ENCODE measurements at places on chromosomes 13 and 19.

DNA sequence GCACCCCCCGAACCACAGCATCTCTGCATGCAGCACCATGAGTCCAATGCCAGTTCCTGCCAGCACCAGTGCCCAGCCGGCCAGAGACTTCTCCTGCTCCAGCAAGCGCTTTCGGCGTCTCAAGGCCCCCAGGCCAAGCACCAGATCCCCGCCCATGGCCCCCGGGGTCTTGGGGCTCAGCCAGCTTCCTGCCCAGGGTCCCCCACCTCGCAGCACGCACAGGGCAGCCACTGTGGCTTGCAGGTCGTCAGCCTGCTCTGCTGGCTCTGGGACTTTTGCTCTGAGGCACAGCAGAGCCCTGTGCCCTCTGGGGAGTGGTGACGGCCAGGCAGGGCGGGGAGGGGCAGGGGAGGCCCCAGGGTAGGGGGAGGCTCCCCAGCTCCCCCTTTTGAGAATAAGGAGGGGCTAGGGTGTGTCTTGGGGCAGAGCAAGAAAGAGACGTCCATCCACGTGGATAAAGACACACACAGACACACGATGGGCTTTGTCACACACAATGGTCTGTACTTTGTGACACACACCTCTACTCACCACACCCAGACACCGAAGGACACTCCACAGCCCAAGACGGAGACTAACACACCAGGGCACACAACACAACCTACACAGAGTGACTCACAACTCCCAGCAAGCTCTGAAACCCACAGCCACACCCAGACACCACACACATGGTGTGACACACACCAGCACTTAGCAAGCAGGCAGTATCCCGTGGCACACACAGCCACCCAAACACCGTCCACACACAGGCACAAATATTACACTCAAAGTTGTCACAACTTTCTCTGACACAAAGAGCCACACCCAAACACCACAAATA lies at the start of gene KCNN4:
KCNN4 (minus strand) TSS at position 268 of the 820 bp plus-strand sequence; CDS start at position 156, 112 bp downstream.
- DNase-seq: no peak

- DNase-seq: no peak
Measured at GRCh38 chr19:3281026-3281425, 56.6 kb downstream of the CELF5 start.

DNA sequence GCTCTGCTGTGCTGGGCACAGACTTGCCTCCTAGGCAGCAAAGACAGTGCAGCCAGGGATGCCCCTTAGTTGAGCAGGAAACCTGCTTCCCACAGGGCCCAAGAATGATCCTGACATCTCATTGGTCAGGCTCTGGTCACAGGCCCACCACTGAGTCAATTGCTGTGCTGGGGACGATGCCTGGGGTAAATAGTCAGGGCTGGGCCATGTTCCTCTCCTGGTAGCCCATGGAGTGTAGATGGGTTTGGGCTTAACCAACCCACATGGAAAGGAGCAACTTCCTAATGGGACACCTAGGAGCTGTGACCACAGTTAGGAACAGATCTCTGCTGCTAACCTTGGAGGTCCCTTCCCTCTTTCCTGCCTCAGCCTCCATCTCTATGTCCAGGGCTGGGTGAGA lies 212.5 kb upstream of the ZNF536 start:
- DNase-seq: no peak

DNA sequence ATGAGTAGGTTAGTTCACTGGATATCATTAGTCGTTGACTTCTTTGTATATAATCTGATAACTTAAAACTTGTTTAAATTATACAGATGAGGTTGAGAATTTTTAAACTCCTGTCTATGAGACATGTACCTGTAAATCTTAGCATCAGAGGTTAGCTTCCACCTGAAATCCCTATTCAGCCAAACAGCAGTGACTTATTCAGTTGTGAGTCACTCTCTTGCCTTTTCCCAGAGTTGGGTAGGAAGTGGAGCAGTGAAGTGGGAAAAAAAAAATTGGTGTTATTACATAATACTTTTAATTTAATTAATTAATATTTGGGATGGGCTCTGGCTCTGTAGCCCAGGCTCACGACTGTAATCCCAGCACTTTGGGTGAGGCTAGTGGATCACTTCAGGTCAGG lies 32.9 kb downstream of the ZNF701 start:
- DNase-seq: no peak

DNA sequence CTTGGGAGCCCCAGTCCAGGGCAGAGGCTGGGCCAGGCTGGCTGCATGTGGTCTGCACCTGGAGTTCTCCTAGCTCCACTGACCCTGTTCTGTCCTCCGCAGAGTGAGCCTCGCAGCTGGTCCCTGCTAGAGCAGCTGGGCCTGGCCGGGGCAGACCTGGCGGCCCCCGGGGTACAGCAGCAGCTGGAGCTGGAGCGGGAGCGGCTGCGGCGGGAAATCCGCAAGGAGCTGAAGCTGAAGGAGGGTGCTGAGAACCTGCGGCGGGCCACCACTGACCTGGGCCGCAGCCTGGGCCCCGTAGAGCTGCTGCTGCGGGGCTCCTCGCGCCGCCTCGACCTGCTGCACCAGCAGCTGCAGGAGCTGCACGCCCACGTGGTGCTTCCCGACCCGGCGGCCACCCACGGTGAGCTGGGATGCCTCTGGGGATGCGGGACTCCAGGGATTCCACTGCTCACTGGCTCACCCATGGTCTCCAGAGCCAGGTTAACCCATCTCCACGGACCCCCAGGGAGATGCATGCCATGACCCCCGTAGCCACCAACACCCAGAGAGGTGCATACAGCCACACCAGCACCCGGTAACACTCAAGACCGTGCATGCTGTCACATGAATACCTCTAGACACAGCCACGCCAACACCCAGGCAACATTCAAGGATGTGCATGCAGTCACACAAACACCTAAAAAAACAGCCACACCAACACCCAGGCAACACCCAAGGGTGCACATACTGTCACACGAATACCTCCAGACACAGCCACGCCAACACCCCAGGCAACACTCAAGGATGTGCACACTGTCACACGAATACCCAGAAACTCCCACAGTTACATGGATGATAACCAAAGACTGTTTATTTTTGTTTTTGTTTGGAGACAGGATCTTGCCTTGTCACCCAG lies 8.2 kb downstream of the PKN1 start:
- no peak for DNase-seq

GRCh38 chr13:36919833-36920615 lies at the start of gene SMAD9:
SMAD9 (minus strand) TSS chr13:36920238; CDS start chr13:36879689, 40,549 bp downstream.
- DNase-seq: peak; percentile 51

- DNase-seq: no peak
Measured at GRCh38 chr19:15328312-15328711, 4.0 kb downstream of the BRD4 start.
